Uterus (tissue), 4 donors: ENCODE measurements at places on chromosomes 16 and 17. TPM values are rescaled to one million over a fixed set of nuclear protein-coding genes. Genes with fewer than 3 reads are reported as not detected.

The FAM234A gene
- 65.5 TPM for total RNA-seq

The CNTD1 gene
- 1.2 TPM for total RNA-seq

The CLEC3A gene
- not detected for total RNA-seq

The AOC3 gene
- total RNA-seq = 12.0 TPM
